ENCODE measurements at places on chromosomes 6 and 20.

DNA sequence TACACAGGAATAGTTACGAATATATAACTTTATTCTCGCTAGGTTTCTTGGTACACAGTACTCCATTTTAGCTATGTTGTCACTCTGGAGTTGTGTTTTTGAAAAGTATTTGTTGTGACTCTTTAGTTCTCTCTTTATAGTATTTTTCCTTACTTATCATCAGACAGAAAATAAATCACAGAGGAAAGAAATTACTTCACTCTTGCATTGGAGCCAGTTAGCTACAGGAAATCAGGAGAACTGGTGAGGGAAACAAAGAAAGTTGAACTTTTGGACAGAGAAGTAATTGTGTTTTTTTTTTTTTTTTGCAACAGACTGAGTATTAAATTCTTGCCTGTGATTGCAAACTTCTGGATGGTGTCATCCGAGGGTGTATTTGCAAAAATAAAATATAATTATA is 33.9 kb downstream of the DSE start:
- H3K27me3 ChIP-seq = no peaks in the 10 kb centered on the region
- H3K36me3 ChIP-seq = no peaks in the 10 kb centered on the region
- peaks cover 55% of the 10 kb centered on the region for H3K4me1 ChIP-seq
- H3K27ac ChIP-seq = peak overlapping the region; percentile 70
- no peak overlapping the region for H3K4me3 ChIP-seq

GRCh38 chr20:16647875-16648597 is 74.8 kb upstream of the KIF16B start:
- DNase-seq = no peak
- no peaks in the 10 kb centered on the region for H3K4me1 ChIP-seq
- H3K4me3 ChIP-seq = no peak overlapping the region

GRCh38 chr6:11848346-11848651 is 69.7 kb upstream of the ADTRP start:
- no peaks in the 10 kb centered on the region for H3K27me3 ChIP-seq
- H3K4me1 ChIP-seq = no peaks in the 10 kb centered on the region
- no peak for DNase-seq
- H3K36me3 ChIP-seq = no peaks in the 10 kb centered on the region
- H3K27ac ChIP-seq = no peak overlapping the region
- no peak overlapping the region for H3K4me3 ChIP-seq

GRCh38 chr6:37845930-37846329 is 26.4 kb downstream of the ZFAND3 start:
- DNase-seq = no peak
- H3K27me3 ChIP-seq = no peaks in the 10 kb centered on the region
- H3K27ac ChIP-seq = no peak overlapping the region

DNA sequence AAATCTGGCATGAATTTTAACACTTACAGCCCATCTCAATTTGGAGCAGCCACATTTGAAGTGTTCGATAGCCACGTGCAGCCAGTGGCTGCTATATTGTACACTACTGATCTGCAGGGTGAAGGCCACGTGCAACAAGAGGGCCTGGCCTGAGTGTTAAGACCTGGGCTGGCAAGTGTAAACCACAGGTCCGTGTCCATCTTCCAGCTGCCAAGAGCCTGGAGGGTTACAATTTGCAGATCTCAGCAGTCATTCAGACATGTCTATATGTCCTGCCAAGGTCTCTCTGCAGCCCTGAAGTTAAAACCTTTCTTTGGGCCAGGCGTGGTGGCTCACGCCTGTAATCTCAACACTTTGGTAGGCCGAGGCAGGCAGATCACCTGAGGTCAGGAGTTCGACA is 14.1 kb downstream of the SGK2 start:
- H3K4me1 ChIP-seq = no peaks in the 10 kb centered on the region
- H3K4me3 ChIP-seq = no peak overlapping the region
- no peak overlapping the region for H3K27ac ChIP-seq
- H3K27me3 ChIP-seq = no peaks in the 10 kb centered on the region
- DNase-seq = no peak

GRCh38 chr6:130730600-130730999 is 96.6 kb upstream of the SMLR1 start:
- H3K4me1 ChIP-seq = no peaks in the 10 kb centered on the region
- no peaks in the 10 kb centered on the region for H3K27me3 ChIP-seq
- H3K36me3 ChIP-seq = no peaks in the 10 kb centered on the region
- DNase-seq = no peak
- H3K27ac ChIP-seq = no peak overlapping the region

DNA sequence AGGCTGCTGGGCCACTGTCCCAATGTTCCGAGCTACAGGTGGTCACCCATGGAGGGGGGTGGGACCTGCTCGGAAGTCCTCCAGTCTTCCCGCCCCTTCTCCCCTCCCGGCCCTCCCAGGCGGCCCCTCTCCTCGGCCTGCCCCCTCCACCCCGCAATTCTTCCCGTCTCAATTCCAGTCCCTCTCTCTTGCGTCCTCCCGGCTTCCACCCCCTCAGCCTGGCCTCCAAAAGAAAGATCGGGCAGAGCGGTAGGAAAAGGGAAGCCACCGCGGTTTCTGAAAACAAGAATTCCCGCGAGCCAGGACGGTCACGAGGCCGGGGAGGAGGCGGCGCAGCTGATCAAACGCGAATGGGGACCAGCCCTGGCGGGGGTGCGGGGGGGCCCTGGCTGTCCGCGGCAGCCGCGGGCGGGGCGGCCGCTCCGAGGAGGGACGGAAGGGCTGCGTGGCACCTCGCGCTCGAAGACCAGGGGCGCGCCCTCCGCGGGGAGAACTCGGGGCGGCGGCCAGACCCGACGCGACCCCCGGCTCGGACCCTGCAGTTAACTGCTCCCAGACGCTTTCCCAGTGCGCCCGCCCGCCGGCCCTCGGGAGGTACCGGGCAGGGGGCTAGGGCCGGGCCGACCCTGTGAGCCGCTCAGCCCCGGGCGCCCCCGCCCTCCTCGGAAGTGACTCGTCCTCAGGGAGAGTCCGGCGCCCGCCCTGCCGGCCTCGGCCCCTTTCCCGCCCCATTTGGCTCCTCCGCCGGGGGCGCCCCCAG is 1.0 kb downstream of the PXDC1 start:
- H3K4me1 ChIP-seq = peaks cover 38% of the 10 kb centered on the region
- peak; percentile 60 for DNase-seq
- peak overlapping the region; percentile 33 for H3K27ac ChIP-seq

DNA sequence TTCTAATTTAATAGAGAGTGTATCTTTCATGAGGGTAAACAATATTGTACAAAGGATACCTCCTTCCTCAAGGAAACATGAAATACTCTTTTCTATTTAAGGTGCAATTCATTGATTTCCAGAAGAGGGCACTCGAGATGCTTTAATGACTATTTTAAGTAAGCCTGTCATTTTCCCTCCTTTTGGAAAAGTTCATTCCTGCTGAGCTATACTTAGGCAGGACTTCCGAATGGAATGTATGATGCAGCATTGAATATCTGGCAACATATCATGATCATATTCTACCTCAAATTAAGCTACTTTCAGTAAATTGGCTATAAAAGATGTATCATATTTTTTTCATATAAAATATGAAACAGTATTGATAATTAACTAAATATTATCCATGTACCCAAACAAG is 5.0 kb downstream of the DST start:
- H3K36me3 ChIP-seq = no peaks in the 10 kb centered on the region
- no peak overlapping the region for H3K4me3 ChIP-seq
- H3K27ac ChIP-seq = no peak overlapping the region
- no peaks in the 10 kb centered on the region for H3K4me1 ChIP-seq

DNA sequence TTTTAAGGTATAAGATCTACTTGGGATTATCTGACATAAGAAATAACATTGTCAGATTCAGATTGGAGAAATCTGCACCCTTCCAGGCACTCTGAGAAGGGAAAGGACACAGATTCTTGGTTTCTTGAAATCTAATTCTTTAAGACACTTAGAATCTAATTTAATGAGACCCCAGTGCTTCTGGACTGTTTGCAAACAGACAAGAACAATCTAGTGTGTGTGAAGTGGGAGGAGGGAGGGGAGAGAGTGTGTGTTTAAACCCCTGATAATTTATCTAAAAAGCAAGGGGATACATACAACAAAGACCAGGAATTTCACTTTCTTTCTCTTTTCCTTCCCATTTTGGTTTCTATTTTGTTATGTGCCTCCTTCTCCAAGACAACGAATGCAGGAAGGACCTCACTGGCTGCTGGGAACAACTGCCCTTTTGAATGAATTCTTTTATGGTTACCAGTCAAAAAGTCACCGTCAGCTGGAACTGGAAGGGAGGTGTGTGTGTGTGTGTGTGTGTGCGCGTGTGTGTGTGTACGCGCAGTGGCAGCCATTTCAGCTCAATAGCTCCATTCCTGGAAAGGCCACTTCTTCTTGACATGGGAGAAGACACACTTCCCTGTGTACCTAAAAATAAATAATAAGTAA is 129.4 kb downstream of the BCAS1 start:
- DNase-seq = peak; percentile 43
- peak overlapping the region; percentile 65 for H3K27ac ChIP-seq
- peak overlapping the region; percentile 40 for H3K4me3 ChIP-seq
- no peaks in the 10 kb centered on the region for H3K27me3 ChIP-seq
- H3K36me3 ChIP-seq = no peaks in the 10 kb centered on the region
- peaks cover 75% of the 10 kb centered on the region for H3K4me1 ChIP-seq

- peak; percentile 46 for DNase-seq
- no peak overlapping the region for H3K27ac ChIP-seq
- no peaks in the 10 kb centered on the region for H3K36me3 ChIP-seq
- no peaks in the 10 kb centered on the region for H3K4me1 ChIP-seq
- no peaks in the 10 kb centered on the region for H3K27me3 ChIP-seq
Observed at GRCh38 chr20:23668477-23668951, 20.3 kb downstream of the CST4 start.

GRCh38 chr6:138371720-138372119 is 6.0 kb upstream of the SMIM28 start:
- no peaks in the 10 kb centered on the region for H3K36me3 ChIP-seq
- H3K27ac ChIP-seq = no peak overlapping the region
- no peak for DNase-seq

DNA sequence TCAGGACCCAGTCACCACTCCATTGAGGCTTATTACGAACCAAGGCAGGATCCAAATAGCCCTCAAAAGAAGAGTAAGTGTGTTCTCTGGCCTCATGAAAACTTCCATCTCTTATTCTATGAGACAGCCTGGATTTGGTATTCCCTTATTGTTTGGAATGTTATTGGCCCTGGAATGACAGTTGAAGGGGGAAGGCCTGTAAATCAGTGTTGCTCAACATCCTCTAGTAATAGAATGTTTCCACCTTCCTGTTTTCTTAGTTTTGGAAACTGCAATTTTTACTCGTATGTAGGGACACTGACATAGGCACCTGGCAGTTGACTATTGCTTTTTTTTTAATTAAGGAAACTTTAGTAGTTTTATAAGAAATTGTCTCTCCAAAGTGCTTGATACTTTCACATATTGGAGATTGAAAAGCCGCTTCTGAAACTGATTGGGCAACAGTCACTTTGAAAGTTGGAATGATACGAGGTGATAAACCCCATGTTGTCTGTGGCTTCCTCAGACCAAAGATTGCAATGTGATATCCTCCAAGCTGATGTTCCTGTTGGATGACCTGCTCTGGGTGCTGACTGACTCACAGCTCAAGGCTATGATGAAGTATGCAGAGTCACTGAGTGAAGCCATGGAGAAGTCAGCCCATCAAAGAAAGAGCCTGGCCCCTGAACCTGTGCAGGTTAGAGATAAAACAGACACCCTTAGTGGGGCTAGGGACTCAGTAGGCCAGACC is 43.1 kb downstream of the BLTP3A start:
- H3K27me3 ChIP-seq = no peaks in the 10 kb centered on the region
- no peak overlapping the region for H3K4me3 ChIP-seq
- no peak overlapping the region for H3K27ac ChIP-seq
- H3K4me1 ChIP-seq = no peaks in the 10 kb centered on the region

GRCh38 chr6:85010865-85011264 is 246.5 kb upstream of the TBX18 start:
- no peaks in the 10 kb centered on the region for H3K4me1 ChIP-seq
- H3K4me3 ChIP-seq = no peak overlapping the region
- H3K27me3 ChIP-seq = no peaks in the 10 kb centered on the region
- no peak for DNase-seq
- no peaks in the 10 kb centered on the region for H3K36me3 ChIP-seq
- no peak overlapping the region for H3K27ac ChIP-seq

GRCh38 chr6:32050562-32050961 is 12.3 kb downstream of the CYP21A2 start:
- no peaks in the 10 kb centered on the region for H3K4me1 ChIP-seq
- H3K4me3 ChIP-seq = no peak overlapping the region
- DNase-seq = no peak
- H3K36me3 ChIP-seq = no peaks in the 10 kb centered on the region
- no peaks in the 10 kb centered on the region for H3K27me3 ChIP-seq

DNA sequence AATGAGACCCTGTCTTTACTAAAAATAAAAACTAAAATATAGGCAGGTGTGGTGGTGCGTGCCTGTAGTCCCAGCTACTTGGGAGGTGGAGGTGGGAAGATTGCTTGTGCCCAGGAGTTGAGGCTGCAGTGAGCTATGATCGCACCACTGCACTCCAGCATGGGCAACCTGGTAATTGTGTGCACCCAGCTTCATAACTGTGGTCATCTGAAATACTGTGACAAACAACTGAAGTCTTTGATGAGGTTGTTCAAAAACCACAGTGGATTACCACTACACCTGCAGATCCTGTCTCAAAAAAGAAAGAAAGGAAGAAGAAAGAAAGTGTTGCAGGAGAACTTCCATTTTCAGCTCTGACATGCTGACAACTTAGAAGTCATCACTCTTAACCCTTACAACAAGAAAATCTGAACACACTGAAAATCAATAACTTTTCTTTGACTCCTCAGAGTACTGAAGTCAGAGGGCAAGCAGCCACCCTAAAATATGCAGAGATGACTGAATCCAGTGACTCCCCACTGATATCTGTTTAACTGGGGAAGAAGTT is 13.8 kb upstream of the ZBP1 start:
- H3K4me3 ChIP-seq = no peak overlapping the region
- no peak for DNase-seq
- H3K27me3 ChIP-seq = peaks cover 9% of the 10 kb centered on the region
- no peak overlapping the region for H3K27ac ChIP-seq

DNA sequence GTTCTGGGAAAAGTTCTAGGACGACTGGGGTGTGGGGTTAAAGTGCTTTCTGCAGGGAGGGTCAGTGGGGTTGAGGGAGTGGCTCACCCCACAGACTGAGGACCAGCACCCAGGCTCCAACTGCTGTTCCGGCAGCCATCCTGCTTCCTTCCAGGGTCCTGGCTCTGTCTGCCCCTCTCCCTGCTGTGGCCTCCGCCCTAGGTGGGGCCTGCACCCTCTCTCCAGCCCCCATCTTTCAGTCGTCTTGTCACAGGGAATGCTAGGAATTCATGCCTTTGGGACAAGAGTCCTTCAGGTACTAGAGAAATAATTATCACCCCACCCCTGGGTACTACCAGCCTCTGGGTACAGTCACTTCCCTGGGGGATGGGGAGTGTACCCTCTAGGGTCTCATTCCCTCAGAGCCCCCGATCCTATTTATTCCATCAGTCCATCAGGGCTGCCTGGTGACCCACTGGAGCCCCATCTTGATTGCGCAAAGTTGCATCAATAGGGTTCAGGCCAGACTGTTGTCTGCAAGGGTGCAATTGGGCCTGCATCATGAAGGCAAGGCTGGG is at the start of gene AGER:
Gene AGER, minus strand, starts transcription at position 170 of the 557 bp plus-strand sequence. Its CDS starts 31 bp downstream, at position 139.
- H3K4me1 ChIP-seq = peaks cover 27% of the 10 kb centered on the region
- no peaks in the 10 kb centered on the region for H3K36me3 ChIP-seq
- H3K27me3 ChIP-seq = no peaks in the 10 kb centered on the region
- DNase-seq = peak; percentile 4
- no peak within 1 kb of the TSS for H3K27ac ChIP-seq

GRCh38 chr20:57108742-57109570 is 157.5 kb downstream of the BMP7 start:
- no peaks in the 10 kb centered on the region for H3K27me3 ChIP-seq
- no peaks in the 10 kb centered on the region for H3K36me3 ChIP-seq
- H3K4me1 ChIP-seq = no peaks in the 10 kb centered on the region
- no peak for DNase-seq
- no peak overlapping the region for H3K4me3 ChIP-seq
- no peak overlapping the region for H3K27ac ChIP-seq

Data from B cell (primary cell).